ENCODE measurements at places on chromosomes 6 and 20. TPM values are rescaled to one million over a fixed set of nuclear protein-coding genes. Genes with fewer than 3 reads are reported as not detected.

The DNAH8 gene
- 0.03 TPM for total RNA-seq

The ATP6V1G2 gene
- total RNA-seq = 3.5 TPM

The HLA-DRB5 gene
- total RNA-seq = not detected

The KCNK16 gene
- not detected for total RNA-seq

The FAM83C gene
- total RNA-seq = not detected

The NHLRC1 gene
- 1.0 TPM for total RNA-seq

The CPXM1 gene
- 105 TPM for total RNA-seq

The HLA-DMA gene
- total RNA-seq = 1.9 TPM

The OPRM1 gene
- not detected for total RNA-seq

The NSFL1C gene
- 24.2 TPM for total RNA-seq

The TRIM38 gene
- 2.3 TPM for total RNA-seq

The KHDC1 gene
- total RNA-seq = 3.3 TPM

The SLC26A8 gene
- 0.03 TPM for total RNA-seq

The OVOL2 gene
- 7.8 TPM for total RNA-seq

The HLA-DRB1 gene
- not detected for total RNA-seq

The GNMT gene
- 0.33 TPM for total RNA-seq

The EEF1A2 gene
- 30.7 TPM for total RNA-seq

The ADTRP gene
- not detected for total RNA-seq

The TUBB gene
- total RNA-seq = 2,101 TPM

The CD93 gene
- total RNA-seq = not detected

The RAET1E gene
- total RNA-seq = not detected

The ZNF165 gene
- 3.5 TPM for total RNA-seq

The PLCB4 gene
- total RNA-seq = 4.7 TPM
